ENCODE measurements at places on chromosomes 7 and 10.

DNA sequence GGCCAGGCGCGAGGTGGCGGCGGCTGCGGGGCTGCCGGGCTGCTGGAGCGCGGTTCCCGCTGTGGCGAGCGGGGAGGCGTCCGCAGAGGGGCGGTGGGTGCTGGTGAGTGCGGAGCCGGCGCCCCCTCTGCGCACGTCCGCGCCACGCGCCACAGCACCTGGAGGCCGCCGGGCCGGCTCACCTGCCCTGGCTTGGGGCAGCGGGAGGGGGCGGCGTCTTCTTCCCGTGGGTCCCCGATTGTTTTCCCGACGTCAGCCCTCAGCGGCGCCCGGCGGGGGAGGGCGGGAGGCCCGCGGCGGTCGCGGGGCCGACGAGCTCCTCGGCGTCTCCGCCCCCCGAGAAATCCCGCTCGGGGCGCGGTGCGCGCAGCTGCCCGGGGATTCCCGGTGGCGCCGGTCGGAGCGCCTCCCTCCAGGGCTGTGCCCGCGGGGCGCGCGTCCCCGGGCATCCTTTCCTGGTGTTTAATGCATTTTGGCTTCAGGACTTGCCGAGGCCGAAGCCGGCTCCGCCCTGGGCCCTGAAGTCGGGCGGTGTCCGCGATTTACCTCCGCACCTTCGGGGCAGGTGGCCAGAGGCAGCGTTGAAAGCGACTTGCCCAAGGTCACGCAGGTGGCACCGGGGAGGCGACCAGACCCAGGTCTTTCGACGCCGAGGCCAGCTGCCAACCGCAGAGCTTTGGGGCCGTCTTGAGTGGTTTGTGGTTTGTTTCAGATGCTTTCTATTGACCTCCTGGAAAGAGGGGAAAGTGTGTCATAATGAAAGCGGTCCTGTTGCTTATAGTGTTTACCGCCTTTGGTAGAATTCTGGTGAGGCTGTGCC lies 561 bp downstream of the PLEKHA1 start:
- DNase-seq, result peak; percentile 38

GRCh38 chr7:116591202-116592040 lies 66.6 kb downstream of the CAV1 start:
- no peak for DNase-seq

GRCh38 chr7:94439893-94440381 lies 45.2 kb downstream of the COL1A2 start:
- no peak for DNase-seq

GRCh38 chr10:86246279-86246940 lies 120.2 kb downstream of the GRID1 start:
- no peak for DNase-seq

DNA sequence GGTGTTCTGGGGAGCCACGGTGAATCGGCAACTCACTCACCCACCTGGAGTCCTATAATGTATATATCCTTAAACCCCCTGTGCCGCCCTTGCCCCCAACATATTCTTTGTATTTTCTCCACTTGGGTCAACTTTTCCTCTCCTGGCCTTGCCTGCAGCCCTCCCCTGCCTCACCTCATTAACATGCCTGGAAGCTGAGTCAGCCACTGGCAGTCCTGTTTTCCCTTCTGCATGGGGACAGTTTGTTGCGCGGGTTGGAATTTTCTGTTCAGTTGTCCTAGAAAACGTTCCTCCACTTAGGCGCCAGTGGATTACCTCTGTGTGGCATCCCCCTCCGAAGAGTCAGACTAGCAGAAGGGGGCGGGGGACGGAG lies 97.4 kb downstream of the C10orf105 start:
- no peak for DNase-seq

- DNase-seq, result no peak
Measured at GRCh38 chr7:66913118-66914037, 7.6 kb upstream of the TMEM248 start.

GRCh38 chr7:142391191-142391992 lies 133.5 kb upstream of the PRSS58 start:
- no peak for DNase-seq

DNA sequence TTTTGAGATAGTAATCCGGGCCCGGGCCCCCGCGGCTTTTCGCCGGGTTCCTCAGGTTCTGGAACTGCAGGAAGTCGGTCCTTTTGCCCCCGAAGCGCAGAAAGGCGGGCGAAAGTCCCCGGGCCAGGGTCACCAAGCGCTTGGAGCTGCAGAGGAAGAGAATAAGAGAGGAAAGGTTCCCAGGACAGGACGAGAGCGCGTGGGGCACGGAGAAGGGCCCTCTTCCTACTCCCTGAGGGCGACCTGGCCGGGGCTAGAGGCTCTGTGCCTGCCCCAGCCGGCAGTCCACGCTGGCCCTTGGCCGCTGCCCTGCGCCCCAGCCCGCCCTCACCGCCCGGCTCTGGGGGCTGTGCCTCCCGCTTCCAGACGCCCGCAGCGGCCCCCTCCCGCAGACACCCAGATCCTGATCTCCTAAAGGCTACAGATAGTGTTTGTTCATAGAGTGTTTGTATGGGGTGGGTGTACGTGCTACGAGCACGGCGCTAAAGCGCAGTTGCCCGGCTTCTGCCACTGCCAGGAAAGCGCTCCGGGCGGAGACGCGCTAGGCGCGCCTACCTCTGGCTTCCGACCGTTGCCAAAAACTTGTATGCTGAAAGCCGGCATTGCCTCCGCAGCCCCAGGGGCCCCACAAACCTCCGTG lies 3.2 kb downstream of the HPSE2 start:
- DNase-seq, result no peak

DNA sequence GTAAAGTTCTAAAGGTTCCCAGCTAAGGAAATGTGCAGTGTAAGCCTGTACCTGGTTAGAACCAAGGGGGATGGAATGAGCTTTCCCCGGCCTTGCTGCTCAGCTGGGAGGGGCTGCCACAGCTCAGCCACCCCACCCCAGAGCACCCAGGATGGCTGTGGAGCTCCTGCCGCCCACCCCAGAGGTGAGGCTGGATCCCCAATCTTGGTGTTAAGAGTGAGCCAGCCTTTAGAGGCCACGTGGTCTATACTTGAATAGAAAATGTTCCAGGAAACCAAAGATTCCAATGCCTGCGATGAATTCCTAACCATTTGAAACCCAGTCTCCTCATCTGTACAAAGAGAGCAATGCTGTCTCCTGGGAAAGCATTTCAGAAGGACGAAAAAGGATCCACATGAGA lies 16.5 kb downstream of the DIP2C start:
- no peak for DNase-seq

DNA sequence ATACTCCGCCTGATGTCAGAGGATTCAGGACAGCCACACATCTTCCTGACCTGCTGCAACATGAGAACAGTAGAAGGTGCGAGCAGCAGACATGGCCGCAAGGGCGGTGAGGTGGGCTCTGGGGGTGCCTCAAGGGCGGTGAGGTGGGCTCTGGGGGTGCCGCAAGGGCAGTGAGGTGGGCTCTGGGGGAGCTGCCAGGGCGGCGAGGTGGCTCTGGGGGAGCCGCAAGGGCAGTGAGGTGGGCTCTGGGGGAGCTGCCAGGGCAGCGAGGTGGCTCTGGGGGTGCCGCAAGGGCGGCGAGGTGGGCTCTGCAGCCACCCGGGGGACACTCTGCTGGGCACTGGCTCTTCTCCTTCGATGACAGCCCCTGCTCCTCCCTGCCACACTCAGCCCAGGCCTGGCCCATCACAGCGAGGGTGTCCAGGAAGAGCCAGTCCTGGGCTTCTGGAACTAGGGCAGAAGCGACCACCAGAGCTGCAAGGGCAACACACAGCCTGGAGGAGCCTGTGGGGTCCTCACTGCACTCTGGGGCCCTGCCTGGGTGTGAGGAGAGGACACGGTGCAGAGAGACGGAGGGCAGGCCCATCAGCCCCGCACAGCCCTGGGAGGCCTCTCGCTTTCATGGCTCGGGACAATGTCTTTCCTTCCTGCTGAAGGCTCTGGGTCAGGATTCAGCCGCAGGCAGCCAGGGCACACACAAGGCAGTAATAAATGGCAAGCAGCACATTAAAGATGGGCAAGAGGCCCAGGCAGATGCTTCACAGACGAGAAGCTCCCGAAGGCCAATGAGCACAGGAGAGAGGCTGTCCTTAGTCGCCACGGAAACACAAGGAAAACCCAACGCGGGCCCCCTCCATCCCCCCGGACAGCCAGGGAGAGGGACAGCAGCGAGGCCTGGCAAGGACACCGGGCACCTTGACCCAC lies 42.5 kb downstream of the STK32C start:
- DNase-seq, result no peak

- no peak for DNase-seq
Measured at GRCh38 chr7:125424721-125425120, 495.1 kb upstream of the POT1 start.

DNA sequence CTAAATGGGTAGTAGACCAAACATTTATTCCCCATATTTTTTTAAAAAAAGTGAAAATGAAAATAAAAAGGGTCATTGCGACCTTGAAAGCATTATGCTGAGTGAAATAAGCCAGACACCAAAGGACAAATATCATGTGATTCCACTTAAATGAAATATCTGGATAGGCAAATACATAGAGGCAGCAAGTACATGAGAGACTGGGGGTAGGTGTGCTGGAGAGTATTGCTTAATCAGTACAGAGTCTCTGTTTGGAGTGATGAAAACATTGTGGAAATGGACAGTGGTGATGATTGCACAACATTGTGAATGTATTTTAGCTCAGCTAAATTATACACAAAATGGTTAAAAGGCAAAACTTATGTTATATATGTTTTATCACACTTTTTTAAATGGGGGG lies 169.4 kb downstream of the AKR1D1 start:
- no peak for DNase-seq

DNA sequence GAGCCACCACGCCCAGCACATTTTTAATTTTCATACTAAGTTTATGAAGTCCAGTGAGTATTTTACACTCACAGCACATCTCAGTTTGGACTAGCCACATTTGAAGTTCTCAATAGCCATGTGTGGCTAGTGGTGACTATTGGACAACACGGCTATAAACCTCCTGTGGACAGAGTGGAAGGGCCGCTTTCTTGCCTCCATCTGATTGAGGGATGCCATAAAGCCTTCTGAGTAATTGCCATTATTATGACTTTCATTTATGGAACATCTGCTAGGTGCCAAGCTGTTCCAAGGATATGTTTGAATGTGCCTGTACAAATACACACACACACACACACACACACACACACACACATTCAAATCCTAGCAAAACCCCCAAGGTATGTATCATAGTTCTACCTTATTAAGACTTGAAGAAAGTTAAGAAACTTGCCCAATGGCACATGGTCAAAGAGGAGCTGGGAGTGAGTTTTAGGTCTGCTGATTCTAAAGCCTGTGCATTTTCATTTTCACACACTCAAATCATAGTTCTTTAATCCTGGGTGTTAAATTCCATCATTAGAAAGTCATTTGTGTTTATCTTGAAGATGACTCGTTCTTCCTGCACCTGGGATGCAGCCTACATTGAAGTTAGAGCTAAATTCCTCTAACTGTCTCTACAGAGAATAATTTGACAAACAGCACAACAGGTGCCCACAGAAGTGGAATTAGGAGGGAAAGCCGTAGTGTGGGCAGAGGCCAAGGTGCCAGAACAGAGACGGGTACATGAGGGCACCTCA lies 143.3 kb downstream of the PKD1L1 start:
- no peak for DNase-seq

- DNase-seq, result no peak
Measured at GRCh38 chr7:4834601-4835397, 27.0 kb downstream of the PAPOLB start.

- DNase-seq, result no peak
Measured at GRCh38 chr10:30789806-30790205, 160.3 kb upstream of the LYZL2 start.

GRCh38 chr7:91276909-91277308 lies 12.7 kb downstream of the FZD1 start:
- DNase-seq, result no peak

DNA sequence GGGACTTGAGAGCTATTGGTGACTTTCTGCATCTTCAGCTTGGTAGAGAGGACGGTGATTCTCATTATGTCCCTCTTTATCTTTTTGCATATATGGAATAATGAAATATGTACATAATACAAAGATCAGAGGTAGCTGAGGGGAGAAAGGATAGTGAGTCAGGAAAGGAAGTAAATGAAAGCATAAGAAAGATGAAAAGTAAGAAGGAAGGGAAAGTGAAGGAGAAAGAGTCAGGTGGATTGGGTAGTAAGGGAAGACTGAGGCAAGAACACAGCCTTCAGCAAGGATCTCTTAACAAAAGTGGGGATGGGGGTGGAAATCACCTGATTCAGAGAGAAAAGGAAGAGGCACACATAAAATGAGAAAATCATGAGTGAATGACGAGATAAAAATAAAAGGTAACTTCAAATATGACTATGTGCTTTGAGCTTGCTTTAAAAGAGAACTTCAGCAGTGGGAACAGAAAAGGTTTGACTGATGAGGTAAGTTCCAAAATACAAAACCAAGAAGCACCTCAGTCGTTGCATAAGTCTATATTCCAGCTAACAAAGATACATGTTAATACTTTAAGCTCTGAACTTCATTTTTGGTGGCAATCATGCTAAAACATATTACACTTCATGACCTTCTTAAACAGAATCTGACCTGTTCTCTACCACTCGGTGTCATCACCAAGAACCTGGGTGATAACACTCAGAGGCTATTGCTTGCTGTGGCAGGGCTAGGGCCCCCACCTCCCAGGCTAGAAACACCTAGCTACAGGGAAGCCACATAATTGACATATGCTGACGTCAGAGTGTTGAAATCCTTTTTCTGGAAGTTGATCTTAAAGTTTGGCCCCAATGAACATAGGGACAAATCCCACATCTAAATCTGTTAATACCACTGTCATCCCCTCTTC lies 32.9 kb downstream of the NRCAM start:
- no peak for DNase-seq

- no peak for DNase-seq
Measured at GRCh38 chr10:1737222-1738061, at the start of gene ADARB2. Gene ADARB2, minus strand, starts transcription at chr10:1737525.

GRCh38 chr7:12670000-12670729 lies 17.3 kb upstream of the ARL4A start:
- DNase-seq, result no peak

GRCh38 chr10:88923520-88923919 lies 29.1 kb downstream of the ACTA2 start:
- no peak for DNase-seq

- no peak for DNase-seq
Measured at GRCh38 chr7:34211018-34211417, 305.7 kb downstream of the BMPER start.

GRCh38 chr10:102268375-102268888 lies 23.1 kb downstream of the GBF1 start:
- no peak for DNase-seq

DNA sequence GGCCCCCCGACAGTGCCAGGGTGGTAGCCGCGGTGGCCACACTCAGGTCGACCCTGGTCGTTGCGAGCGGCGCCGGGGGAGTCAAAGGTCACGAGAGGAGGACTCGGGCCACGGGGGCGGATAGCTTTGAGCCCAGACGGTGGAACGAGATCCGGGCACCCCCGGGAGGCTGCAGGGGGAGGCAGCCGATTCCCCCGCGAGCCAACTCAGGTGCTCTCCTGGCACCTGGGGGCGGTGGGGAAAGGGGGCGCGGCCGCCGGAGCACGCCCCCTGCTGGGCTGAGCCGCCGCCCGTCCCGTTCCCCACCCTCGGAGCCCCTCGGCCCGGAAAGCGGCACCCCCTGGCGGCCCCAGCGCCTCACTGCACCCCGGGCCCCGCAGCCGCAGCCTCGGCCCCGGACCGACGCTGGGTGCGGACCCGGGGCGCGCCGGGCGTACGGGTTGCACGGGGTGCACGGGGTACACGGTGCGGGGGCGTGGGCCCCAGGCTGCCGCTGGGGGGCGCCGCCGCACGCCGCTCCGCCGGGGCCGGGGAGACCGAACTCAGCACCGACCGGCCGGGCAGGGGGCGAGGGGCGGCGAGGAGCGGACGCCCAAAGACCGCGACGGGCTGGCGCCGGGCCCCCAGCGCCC lies 521 bp upstream of the NYAP1 start:
- DNase-seq, result peak; percentile 57

GRCh38 chr7:135717693-135718092 lies 10.3 kb downstream of the SLC13A4 start:
- DNase-seq, result no peak

- DNase-seq, result no peak
Measured at GRCh38 chr10:51137756-51138529, 63.7 kb downstream of the PRKG1 start.

All from stimulated activated CD4-positive, alpha-beta T cell treated with anti-CD3 and anti-CD28 coated beads, Interleukin-1b, Interleukin-23, amount 100 ng/mL, for 1 hour (primary cell).